NCI-H2081 (cell line): ENCODE measurements at places on chromosomes 3 and 15.

DNA sequence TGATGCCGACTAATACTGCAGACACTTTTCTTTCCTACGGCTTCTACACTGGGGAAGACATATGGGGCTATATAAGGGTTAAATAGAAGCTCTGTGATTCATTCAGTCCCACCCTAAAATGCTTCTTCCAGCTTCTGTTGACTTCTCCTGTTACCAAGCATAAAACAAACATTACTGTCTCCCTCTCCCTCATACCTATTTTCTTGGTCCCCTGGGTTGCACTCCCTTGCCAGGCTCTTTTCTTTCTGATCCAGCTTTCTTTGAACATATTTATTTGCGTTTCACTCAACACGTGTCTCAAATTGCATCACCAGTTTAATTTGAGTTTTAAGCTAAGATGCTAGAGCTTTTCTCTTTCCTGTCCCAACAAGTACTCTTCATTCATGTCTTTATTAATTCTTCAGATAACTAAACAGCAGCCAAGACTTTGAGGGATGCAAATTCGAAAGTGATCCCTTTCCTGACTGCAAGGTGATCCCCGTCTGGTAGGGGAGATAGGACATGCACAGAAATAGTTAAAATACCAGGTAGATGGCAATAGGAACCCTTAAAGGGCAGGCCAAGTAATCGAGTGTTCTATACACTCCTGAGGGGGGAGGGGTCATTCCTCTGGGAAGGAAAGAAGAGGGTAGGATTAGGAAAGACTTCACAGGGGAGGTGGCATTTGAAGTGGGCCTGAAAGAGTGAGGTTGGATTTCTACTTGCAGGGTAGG, 198.6 kb upstream of the BCL6 start:
- no peak for DNase-seq

DNA sequence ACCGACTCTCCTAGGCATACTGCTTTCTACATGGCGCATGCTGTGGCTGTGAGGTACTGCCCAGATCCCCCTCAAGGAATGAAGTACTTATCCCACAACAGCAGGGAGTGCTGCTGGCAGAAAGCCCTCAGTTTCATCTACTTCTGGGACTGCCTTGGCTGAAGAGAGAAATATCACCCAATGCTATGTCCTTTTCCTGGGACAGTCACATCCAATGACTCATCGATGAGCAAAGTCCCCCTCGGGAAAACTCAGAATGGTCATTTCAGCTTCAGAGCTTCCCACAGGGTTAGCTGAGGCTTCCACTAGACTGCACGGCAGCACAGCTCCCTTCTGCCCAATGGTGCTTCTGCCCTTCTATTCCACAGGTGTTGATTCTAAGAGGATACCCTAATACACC, 3.6 kb upstream of the NMD3 start:
- DNase-seq = no peak

GRCh38 chr15:72492733-72493132, 18.6 kb downstream of the ARIH1 start:
- no peak for DNase-seq

- no peak for DNase-seq
Observed at GRCh38 chr3:66302288-66302687, 81.5 kb downstream of the SLC25A26 start.

DNA sequence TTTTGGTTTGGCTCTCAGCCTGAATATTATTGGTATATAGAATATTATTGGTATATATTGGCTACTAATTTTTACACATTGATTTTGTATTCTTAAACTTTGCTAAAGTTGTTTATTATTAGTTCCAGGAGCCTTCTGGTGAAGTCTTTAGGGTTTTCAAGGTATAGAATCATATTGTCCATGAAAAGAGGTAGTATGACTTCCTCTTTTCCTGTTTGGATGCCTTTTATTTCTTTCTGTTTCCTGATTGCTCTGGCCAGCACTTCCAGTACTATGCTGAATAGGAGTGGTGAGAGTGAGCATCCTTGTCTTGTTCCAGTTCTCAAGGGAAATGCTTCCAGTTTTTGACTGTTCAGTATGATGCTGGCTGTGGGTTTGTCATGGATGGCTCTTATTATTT, 107.3 kb upstream of the LIPC start:
- DNase-seq = no peak
